Daoy (cell line): ENCODE measurements at places on chromosomes 12 and 14. TPM values are rescaled to one million over a fixed set of nuclear protein-coding genes. Genes with fewer than 3 reads are reported as not detected.
A peak's percentile ranks its signal among the peaks of the same experiment; 100 is the strongest.

GRCh38 chr12:131076296-131076695 is 122.6 kb downstream of the ADGRD1 start:
- DNase-seq: no peak

DNA sequence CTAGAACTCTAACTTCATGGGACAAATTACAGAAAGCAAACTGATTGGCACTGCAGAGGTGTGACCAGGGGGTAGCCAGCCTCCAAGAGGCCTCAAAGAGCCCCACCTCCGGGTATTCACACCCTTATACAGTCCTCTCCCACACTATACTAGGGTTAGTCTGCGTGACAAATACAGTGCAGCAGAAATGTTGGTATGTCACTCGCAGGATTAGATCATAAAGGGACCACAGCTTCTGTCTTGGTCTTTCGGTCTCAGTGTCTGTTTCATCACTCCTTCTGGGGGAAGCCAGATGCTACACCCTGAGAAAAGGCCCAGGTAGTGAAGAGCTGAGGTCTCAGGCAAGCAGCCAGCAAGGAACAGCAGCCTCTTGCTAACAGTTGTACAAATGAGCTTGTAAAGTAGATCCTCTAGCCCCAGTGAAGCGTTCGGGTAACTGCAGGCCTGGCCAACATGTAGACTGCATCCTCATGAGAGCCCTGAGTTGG is 68.9 kb upstream of the SAV1 start:
- no peak for DNase-seq

DNA sequence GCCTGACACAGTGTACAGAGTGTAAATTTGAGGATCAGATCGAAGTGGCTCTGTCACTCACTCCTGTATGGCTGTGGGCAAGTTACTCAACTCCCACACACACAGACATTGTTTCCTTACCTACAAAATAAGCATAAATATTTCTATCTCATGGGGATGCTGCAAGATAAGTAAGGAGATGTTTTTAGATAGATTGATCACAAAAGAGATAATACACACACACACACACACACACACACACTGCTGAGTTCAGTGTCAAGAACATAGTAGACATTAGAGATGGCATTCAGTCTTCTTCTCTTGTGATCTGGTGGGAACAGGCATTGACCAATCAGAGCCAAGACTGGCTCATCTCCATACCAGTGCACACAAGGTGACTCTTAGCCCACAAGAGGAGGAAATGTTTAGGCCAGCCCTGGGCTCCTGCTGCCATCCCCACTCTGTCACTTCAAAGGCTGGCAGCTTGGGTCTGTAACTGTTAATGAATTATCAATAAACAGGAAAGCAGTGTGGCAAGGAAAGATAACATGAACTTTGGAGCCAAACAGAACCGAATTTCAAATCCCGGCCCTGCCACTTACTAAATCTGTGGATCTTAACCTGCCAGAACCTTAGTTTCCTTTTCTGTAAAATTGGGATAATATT is 3.4 kb upstream of the RNASE8 start:
- DNase-seq: no peak

Gene IRAK3
- total RNA-seq: 0.09 and 0.17 TPM in 2 replicates

Gene CPSF6
- 30.6 and 35.3 TPM in 2 replicates for total RNA-seq

- DNase-seq: no peak
Observed at GRCh38 chr14:96586921-96587822, 85.0 kb downstream of the PAPOLA start.

- no peak for DNase-seq
Observed at GRCh38 chr12:45326358-45326975, 110.6 kb downstream of the ANO6 start.

- no peak for DNase-seq
Observed at GRCh38 chr12:112488257-112488876, 69.6 kb downstream of the PTPN11 start.

DNA sequence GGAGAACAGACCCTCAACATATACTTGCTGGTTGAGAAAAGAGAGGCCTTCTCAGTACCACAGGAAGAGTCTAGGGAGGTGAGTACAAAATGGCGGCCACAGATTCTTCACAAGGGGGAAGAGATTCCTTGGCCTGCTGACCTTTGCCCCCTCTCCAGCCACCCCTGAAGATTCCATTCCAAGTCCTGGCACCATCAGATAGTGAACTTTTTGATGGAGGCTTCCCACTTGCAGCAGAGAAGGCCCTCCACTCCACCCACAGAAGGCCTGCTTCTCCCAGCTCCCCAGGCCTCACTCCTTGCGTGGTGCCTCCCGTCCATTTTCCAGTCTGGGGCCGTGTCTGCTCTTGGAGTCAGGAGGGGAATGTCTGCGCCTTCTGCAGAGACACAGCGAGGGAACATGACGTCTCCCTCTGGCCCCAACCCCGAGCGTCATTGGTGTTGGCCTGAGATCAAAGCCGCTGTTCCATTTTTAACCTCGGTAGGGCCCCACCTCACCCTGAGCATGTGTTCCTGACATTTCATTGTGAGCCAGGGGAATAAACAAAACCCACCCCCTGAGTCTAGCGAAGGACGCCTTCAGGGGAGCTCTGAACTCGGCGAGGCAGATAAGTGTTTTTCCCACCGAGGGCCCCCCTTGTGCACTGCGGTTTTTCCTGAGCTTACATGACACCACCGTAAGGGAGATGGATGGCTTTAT is 268.7 kb upstream of the TBX3 start:
- no peak for DNase-seq

Gene TMEM229B
- 2.9 and 8.5 TPM in 2 replicates for total RNA-seq

- peak; percentile 96 for DNase-seq
Observed at GRCh38 chr14:101980700-101981099, 16.3 kb downstream of the DYNC1H1 start.

Gene PTPN6
- not detected in 2 replicates for total RNA-seq

GRCh38 chr12:45517381-45517780 is 212.1 kb upstream of the ARID2 start:
- no peak for DNase-seq

GRCh38 chr12:50059440-50060119 is 2.2 kb downstream of the ASIC1 start:
- DNase-seq: peak; percentile 79

GRCh38 chr12:105030820-105031807 is 45.0 kb downstream of the NOPCHAP1 start:
- no peak for DNase-seq

- DNase-seq: peak; percentile 32
Observed at GRCh38 chr14:106094654-106095189, 568.3 kb downstream of the TMEM121 start.

DNA sequence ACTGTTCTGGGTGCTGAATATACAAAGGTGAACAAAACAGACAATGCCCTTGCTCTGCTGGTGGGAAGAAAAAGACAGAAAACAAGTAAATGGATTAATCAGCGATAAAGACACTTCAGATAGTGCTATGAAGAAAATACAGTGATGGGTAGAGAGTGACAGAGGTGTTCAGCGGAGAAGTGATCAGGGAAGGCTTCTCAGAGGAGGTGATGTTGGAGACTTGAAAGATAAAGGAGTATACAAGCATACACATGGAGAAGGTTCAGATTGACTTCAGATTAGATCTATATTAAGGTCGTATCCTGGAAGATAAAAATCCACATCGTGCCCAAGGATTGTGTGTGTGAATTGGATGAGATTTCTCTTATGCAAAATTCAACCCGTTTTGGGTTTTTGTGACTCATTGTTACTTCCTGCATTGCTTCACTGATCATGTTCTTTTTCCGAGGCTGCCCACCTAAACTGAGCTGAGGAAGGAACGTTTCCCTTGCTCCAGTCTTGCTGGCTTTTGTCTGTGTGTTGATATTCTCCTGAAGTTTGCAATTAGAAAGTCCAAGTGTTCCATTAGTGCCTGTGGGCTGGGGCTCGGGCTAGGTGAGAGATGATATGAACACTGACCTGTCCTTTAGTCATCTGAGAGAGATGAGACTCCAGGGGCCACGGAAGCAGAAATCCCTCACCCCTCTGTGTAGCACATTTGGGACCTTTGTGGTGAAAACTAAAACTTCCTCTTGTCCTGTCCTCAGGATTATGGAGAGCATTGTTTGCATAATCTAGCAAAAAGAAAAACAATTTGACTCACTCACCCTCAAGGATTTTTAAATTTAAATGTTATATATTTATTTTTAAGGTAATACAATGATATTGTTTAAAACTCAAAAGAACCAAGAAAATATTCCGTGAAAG is 27.6 kb downstream of the PLXNC1 start:
- DNase-seq: peak; percentile 17

Gene MAP1LC3B2
- 0.17 TPM in 1 of 2 replicates, not detected in the other for total RNA-seq

Gene KRT79
- total RNA-seq: 0.57 and 2.6 TPM in 2 replicates

Gene ARHGDIB
- total RNA-seq: 308 and 347 TPM in 2 replicates

- no peak for DNase-seq
Observed at GRCh38 chr14:68851078-68851477, 58.2 kb upstream of the ZFP36L1 start.

Gene KCNA1
- 0.17 and 1.3 TPM in 2 replicates for total RNA-seq

DNA sequence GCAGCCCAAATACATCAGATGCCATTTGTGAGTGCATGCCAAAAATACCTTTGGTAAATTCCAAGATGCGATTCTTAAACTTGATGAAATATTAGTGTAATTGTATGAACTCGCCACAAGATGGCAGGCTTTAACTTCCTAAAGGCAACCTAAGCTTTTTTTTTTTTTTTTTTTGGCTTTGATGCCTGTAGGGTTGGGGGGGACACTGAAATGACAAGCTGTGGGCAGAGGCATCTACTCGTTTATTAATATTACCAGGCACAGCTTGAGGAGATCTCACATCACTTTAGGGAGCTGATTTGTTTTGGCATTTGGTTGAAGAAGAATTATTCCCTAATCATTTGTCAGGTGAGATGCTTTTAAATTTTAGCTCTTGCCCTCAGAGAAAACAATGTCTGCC is 126.7 kb upstream of the CCDC196 start:
- peak; percentile 57 for DNase-seq

GRCh38 chr12:31991815-31992214 is 32.6 kb downstream of the RESF1 start:
- no peak for DNase-seq

Gene P2RX2
- not detected in 2 replicates for total RNA-seq

DNA sequence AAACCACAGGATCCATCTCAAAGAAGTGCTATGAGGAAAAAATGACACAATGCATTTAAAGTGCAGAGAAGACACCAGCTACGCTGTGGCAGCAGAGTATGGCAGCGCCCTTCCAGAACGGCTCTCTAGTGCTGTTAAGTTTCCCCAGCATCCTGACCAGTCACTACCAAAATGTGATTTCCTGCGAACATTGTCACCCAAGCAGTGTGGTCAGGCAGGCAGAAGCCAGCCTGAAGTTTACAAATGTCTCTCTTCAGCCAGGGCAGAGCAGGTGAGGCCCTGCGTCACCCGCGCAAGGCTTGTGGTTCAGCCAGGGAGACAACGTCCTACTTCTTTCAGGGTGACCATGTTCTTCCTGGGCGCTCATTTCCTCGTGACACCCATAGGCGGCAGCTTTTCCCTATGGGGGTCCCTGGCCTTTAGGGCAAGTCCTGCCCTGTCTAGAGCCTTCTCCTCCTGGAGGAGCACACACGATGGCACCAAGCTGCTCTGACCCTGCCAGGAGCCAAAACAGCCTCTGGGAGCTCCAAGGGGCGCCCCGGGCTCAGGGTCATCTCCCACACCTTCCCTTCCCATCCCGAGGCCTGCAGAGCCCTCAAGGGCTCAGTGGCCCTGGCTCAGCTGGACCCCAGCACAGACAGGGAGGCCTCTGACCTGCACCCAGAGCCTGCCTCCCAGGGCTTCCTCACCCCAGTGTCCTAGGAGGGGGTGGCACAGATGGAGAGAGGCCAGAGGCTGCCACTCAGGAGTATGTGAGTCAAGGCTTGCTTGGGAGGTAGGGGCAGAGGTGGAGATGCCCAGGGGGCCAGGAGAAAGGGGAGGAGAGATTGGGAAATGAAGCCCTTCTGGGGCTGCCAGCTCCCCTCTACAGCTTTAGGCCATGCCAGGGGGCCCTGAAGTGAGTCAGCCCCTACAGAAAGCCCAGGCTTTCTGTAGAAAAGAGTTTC is 41.9 kb downstream of the PSMA6 start:
- no peak for DNase-seq

Gene APOF
- 0.40 TPM in 1 of 2 replicates, not detected in the other for total RNA-seq

GRCh38 chr14:101509730-101510371 is 51.4 kb upstream of the DIO3 start:
- no peak for DNase-seq

- DNase-seq: no peak
Observed at GRCh38 chr12:108060067-108060466, 69.0 kb upstream of the WSCD2 start.

DNA sequence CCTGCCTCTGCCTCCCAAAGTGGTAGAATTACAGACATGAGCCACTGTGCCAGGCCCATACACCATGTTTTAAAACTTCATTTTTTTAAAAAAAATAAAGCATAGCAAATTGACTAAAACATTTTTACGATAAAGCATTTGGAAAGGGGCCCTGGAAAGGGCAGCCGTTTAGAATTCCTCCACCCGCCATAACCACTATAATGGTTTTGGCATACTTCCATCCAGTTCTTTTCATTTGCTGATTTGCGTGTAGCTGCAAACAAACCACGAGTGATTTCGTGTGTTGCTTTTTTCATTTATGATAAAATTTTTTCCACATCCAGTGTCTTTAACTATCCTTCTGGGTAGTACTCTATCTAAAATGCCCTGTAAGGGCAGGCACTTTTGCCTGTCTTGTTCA is 91.8 kb upstream of the RIN3 start:
- no peak for DNase-seq

- DNase-seq: peak; percentile 29
Observed at GRCh38 chr12:123389560-123390351, 5.8 kb downstream of the KMT5A start.

Gene RTL1
- not detected in 2 replicates for total RNA-seq
